Thyroid gland (tissue), 4 donors: ENCODE measurements at places on chromosomes 3 and 15. TPM values are rescaled to one million over a fixed set of nuclear protein-coding genes. Genes with fewer than 3 reads are reported as not detected.

Gene ACKR4
- not detected for total RNA-seq

Gene C15orf40
- total RNA-seq = 24.4 TPM

Gene CCDC12
- total RNA-seq = 43.2 TPM

Gene PCSK6
- 4.0 TPM for total RNA-seq

Gene TFG
- total RNA-seq = 118 TPM

Gene NDUFAF3
- total RNA-seq = 120 TPM

Gene UNC13C
- total RNA-seq = 10.6 TPM

DNA sequence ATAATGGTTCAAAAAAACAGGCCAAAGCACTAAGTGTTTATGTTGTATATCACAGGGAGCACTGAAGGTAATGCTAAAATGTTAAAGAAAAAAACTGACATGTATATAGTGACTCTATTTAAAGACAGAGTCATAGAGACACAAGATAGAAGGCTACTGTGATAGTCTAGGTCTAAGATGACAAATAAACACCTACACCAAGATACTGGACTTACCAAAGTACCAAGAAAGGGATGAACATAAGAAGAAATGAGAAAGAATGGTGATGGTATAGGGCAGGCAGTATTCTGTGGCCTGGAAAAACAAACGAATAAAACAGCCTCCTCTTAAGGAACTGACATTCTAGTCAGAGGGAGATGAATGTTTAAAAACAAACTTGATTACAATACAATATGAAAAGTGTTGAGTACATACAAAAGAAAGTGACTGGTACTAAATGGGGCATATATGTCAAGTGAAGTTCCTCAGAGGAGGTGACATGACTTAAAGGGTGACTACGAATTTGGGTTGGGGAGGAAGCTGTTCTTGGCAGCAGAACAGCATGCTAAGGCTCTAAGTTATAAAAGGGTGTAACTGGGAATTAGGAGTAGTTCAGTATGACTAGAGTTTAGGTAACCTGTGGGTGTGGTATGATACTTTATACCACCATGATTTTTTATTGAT, 5.9 kb downstream of the ABHD10 start:
- H3K27me3 ChIP-seq = no peaks in the 10 kb centered on the region
- H3K4me3 ChIP-seq = no peak overlapping the region
- peak overlapping the region; percentile 21 for H3K27ac ChIP-seq
- peaks cover 11% of the 10 kb centered on the region for H3K36me3 ChIP-seq

DNA sequence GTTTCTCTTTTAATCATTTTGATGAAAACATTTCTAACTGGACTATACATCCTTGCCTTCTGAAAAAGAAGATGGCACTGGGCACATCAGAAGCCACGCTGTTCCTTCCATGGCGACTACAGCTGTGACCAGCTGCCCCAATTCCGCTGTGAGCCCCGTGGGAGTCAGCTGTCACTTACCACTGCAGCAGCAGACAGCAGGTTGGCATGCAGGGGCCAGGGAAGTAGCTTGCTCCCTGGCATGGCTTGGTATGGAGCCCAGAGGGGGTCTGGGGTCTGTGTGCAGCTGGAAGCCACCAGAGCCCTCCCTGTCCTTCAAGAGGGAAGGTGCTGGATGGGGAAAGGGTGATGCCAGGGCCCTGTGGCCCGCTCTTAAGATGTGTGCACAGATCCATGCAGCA, 4.5 kb upstream of the ZXDC start:
- H3K4me3 ChIP-seq = no peak overlapping the region
- H3K36me3 ChIP-seq = no peaks in the 10 kb centered on the region
- H3K27me3 ChIP-seq = no peaks in the 10 kb centered on the region
- no peak overlapping the region for H3K27ac ChIP-seq
- no peak for DNase-seq
- H3K4me1 ChIP-seq = no peaks in the 10 kb centered on the region

DNA sequence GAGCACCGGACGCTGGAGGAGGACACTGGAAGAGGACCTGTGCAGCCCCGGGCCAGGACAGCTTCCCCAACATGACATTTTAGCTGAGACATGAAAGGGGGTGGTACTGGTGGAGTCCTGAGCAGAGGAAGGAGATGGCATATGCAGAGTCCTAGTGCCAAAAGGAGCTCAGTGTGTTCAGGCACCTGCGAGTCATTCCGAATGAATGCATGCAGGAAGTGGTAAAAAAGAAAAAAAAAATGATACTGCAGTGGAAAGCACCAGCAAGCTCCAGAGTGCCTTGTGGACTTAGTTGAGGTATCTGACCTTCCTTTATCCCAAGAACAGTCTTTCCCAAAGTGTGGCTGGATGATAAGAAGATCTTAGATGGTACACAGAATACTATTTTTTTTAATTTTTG, 6.6 kb upstream of the ZNF148 start:
- H3K4me3 ChIP-seq = no peak overlapping the region
- no peaks in the 10 kb centered on the region for H3K36me3 ChIP-seq
- peaks cover 7% of the 10 kb centered on the region for H3K4me1 ChIP-seq
- H3K27ac ChIP-seq = no peak overlapping the region
- no peaks in the 10 kb centered on the region for H3K27me3 ChIP-seq

DNA sequence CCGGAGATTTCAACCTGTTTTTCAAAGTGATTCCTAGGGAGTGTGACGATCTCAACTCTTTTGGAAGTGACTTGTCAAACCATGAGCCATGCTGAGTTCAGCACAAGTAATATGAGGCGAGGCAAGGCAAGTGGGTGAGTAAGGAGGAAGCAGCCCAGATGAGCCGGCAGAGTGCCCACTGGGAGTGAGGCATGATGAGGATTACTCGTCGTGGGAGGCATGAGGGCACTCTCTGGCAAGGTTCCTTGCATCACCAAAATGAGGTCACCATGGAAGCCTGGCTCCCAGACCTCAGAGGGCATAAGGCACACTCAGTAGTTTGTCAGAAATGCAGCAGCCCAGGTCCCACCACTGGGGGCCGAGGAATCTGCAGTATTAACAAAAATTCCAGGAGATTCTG, 636.1 kb downstream of the MAGI1 start:
- no peak overlapping the region for H3K4me3 ChIP-seq
- H3K4me1 ChIP-seq = no peaks in the 10 kb centered on the region
- no peaks in the 10 kb centered on the region for H3K36me3 ChIP-seq

GRCh38 chr3:150168698-150169097, 198.0 kb upstream of the PFN2 start:
- H3K36me3 ChIP-seq = no peaks in the 10 kb centered on the region
- no peak overlapping the region for H3K27ac ChIP-seq
- no peaks in the 10 kb centered on the region for H3K27me3 ChIP-seq
- no peak overlapping the region for H3K4me3 ChIP-seq
- H3K4me1 ChIP-seq = no peaks in the 10 kb centered on the region
- no peak for DNase-seq

GRCh38 chr3:32226875-32227500, 11.5 kb upstream of the CMTM8 start:
- no peaks in the 10 kb centered on the region for H3K27me3 ChIP-seq
- peaks cover 5% of the 10 kb centered on the region for H3K4me1 ChIP-seq
- H3K36me3 ChIP-seq = no peaks in the 10 kb centered on the region
- no peak for DNase-seq

DNA sequence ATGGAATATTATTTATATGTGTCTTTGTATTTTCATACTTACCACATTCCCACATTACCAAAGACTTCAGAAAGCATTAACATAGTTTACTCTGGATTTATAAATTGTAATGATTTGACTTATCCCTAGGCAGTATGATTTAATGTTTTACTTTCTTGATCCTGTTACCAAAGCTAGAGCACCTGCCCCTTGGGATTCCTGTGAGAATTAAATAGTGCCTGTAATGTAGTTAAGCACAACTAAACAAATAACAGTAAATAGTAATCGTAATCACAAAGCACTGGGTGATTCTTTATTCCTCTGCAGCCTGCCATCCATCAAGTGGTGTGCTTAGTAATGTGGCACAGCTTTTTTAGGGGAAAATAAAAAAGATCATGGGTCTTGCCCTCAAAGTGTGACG, 39.1 kb downstream of the ATP2C1 start:
- H3K27me3 ChIP-seq = no peaks in the 10 kb centered on the region
- no peak overlapping the region for H3K4me3 ChIP-seq
- DNase-seq = no peak
- peaks cover 3% of the 10 kb centered on the region for H3K36me3 ChIP-seq

- no peaks in the 10 kb centered on the region for H3K36me3 ChIP-seq
- H3K4me1 ChIP-seq = no peaks in the 10 kb centered on the region
- no peak overlapping the region for H3K4me3 ChIP-seq
- H3K27me3 ChIP-seq = no peaks in the 10 kb centered on the region
These were observed 29.0 kb downstream of the SMARCC1 start for GRCh38 chr3:47752716-47753115.

GRCh38 chr15:82832601-82833361, 23.4 kb downstream of the WHAMM start:
- H3K4me1 ChIP-seq = no peaks in the 10 kb centered on the region
- H3K4me3 ChIP-seq = no peak overlapping the region
- no peak for DNase-seq
- H3K27me3 ChIP-seq = no peaks in the 10 kb centered on the region

- no peaks in the 10 kb centered on the region for H3K36me3 ChIP-seq
- H3K4me3 ChIP-seq = no peak overlapping the region
- H3K4me1 ChIP-seq = peaks cover 14% of the 10 kb centered on the region
- H3K27ac ChIP-seq = no peak overlapping the region
- H3K27me3 ChIP-seq = no peaks in the 10 kb centered on the region
These were observed 56.6 kb upstream of the ARHGEF3 start for GRCh38 chr3:56858331-56858730.

GRCh38 chr3:194244167-194244566, 107.0 kb downstream of the CPN2 start:
- DNase-seq = no peak
- no peaks in the 10 kb centered on the region for H3K36me3 ChIP-seq
- no peaks in the 10 kb centered on the region for H3K27me3 ChIP-seq

DNA sequence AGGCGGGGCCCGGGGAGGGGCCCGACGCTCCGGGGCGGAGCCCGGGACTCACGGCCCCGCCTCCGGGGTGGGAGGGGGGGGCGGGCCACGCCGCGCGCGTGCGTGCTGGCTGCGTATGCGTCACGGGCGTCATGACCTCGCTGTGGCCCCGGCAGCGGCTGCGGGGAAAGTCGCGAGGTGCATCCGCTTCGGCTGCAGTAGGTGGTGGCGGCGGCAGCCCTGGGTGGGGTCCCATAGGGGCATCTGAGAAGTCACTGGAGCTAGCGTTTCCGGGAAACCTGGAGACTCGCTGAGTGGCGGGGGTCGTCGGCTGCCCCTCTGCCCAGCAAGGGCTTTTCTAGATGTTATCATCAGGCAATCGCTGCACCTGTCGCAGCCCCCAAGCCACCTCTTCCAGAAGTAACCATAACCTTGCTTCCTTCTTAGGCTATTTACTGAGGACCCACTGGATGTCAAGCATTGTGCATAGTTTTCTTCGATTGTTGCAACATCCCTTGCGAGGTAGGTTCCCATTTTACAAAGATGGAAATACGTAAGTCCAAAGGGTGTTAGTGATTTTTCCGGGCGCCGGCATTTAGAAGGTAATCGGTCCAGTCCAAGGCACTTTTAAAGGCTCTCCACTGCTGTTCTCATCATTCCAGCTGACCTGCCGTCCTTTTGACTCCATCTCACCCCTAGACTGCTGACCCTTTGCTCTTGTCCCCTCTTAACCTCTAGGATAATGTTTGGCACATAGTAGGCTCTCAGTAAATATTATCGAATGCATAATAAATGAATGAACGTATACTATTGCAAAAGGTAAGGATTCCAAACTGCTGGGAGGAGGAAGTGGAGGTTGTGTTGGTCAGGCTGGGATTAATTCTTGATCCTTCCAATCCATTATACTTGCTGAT, at the start of gene GDPGP1:
Gene GDPGP1 (plus strand): TSS at position 114 of the 893 bp plus-strand sequence. CDS start 6,700 bp downstream, outside the sequence.
- no peak for DNase-seq
- H3K27ac ChIP-seq = peak within 1 kb of the TSS; percentile 77
- H3K4me1 ChIP-seq = peaks cover 20% of the 10 kb centered on the region
- peak within 1 kb of the TSS; percentile 95 for H3K4me3 ChIP-seq
- no peaks in the 10 kb centered on the region for H3K27me3 ChIP-seq

GRCh38 chr15:77026501-77027110, 31.7 kb downstream of the PSTPIP1 start:
- no peaks in the 10 kb centered on the region for H3K36me3 ChIP-seq
- no peak overlapping the region for H3K4me3 ChIP-seq
- peaks cover 9% of the 10 kb centered on the region for H3K4me1 ChIP-seq

GRCh38 chr15:45134682-45135604, 5.1 kb downstream of the DUOX1 start:
- H3K4me1 ChIP-seq = peaks cover 44% of the 10 kb centered on the region
- H3K27me3 ChIP-seq = no peaks in the 10 kb centered on the region
- peaks cover 17% of the 10 kb centered on the region for H3K36me3 ChIP-seq
- H3K27ac ChIP-seq = peak overlapping the region; percentile 96
- H3K4me3 ChIP-seq = no peak overlapping the region

DNA sequence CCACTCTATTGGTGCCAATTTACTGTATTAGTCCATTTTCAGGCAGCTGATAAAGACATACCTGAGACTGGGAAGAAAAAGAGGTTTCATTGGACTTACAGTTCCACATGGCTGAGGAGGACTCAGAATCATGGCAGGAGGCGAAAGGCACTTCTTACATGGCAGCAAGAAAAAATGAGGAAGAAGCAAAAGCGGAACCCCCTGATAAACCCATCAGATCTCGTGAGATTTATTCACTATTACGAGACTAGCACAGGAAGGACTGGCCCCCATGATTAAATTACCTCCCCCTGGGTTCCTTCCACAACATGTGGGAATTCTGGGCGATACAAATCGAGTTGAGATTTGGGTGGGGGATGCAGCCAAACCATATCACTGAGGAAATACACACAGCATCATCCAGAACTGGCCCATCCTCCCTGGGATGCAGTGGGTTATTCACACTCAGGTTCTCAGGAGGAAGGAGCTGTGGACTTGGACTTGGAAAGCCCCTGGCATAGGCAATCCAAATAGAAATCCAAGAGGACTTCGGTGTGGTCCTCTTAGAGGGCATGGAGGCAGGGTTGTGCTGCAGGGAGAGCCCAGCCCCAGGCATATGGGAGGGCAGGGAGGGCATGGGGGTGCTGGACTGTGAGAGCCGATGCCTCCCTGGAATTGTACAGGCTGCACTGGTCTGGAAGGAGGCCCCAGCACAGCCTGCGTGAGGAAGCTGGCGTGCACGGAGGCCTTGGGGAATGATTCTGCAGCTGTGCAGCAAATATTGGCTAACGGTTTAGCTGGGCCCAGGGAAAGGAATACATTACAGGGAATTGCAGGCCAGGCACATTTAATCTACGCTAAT, 62.9 kb downstream of the EFCAB12 start:
- DNase-seq = no peak
- H3K27me3 ChIP-seq = no peaks in the 10 kb centered on the region
- H3K36me3 ChIP-seq = no peaks in the 10 kb centered on the region
- no peak overlapping the region for H3K4me3 ChIP-seq
- H3K27ac ChIP-seq = no peak overlapping the region
